ENCODE measurements at places on chromosomes 1 and 21.

GRCh38 chr1:45630429-45630828 lies 6.6 kb upstream of the CCDC17 start:
- no peak for DNase-seq

DNA sequence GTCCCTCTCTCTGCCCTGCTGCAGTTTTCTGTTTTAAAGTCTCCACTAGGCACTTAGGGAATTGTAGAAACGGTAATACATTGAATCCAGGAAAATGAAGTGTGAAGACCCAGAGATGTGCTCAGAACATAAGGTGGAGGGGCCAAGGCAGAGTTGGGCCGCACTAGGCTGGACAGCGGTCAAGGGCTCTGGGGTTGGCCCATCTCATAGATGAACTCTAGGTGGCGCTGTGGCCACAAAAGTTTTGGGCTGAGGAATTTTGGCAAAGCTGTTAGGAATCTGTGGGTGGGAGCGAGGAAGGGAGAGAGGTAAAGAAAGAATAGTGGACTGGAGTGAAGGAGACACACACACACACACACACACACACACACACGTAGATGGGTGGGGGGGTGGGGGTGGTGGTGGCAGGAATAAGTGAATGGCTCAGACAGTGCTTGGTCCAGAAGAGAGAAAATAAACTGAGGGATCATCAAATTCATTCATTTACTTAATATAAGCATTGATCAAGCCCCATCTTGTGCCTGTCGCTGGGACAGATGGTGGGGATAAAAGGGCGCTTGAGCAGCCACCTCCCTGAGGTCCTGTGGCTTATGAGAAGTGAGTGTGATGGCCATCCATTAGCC lies 258.5 kb downstream of the TRABD2B start:
- no peak for DNase-seq

DNA sequence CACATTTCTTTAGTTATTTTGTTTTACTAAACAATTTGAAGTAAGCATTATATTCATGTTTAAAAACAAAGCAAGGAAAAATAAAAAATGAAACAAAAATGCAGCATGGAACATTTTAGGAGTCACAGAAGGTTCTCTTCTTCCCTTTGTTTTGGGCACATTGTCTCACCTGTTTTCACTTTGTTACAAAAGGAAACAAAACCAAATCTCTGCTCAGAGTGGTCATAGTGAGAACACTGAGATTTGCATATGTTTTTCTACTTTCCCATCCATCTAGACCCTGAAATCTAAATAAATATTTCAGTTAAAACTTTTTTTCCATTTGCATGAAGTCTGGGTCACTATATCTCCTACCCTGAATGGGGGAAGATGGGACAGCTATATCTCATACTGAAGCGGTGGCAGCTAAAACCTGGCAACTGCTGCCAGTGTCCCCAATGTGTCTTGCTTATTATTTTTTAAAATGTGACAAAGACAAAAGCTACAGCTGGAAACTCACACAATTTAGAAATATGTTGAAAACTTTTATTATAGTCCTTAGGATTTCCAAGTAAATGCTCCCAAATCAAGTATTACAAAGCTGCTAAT lies 3.5 kb downstream of the EXOC8 start:
- DNase-seq: no peak

GRCh38 chr21:39125752-39126485 lies 57.3 kb downstream of the PSMG1 start:
- DNase-seq: no peak

All from CD4-positive, alpha-beta T cell treated with Interleukin-15 for 4 hours (primary cell).